ENCODE measurements at places on chromosomes 12 and 14.

DNA sequence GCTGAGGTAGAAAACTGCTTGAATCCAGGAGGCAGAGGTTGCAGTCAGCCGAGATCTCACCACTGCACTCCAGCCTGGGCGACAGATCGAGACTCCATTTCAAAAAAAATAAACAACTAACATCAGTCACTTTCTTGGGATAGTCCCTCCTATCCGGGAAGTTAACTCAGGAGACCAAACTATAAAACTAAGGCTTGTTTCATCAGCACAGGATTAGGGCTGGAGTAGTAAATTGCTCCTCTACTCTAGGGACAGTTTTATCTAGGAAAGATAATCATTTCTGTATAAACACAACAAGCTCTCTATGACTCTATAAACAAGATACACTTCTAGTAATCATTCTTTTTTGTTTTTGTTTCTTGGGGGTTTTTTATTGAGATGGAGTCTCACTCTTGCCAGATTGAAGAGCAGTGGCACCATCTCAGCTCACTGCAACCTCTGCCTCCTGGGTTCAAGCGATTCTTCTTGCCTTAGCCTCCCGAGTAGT, 11.7 kb downstream of the RPS26 start:
- no peak for DNase-seq

DNA sequence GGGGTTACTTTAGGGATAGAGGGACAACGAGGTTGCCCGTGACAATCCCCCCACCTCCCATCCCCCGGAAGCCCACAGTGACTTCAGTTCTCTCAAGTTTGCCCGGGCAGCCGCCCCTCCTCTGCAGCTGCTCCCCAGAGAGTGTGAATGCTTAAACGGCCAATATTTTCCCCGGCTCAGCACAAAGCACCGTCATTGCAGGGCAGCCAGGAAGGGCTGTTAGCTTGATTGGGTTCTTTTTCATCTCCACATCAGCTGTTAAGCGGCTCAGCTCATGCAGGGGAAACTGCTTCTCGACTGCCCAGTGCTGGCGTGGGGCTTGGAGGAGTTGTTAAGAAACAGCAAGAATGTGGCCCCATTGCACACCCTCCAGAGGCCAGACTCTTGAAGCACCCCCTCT, 120.5 kb upstream of the NCOR2 start:
- DNase-seq, result no peak

- DNase-seq, result no peak
Measured at GRCh38 chr12:20505056-20505455, 136.7 kb downstream of the PDE3A start.

GRCh38 chr12:117533687-117534086, 172.3 kb upstream of the NOS1 start:
- no peak for DNase-seq

DNA sequence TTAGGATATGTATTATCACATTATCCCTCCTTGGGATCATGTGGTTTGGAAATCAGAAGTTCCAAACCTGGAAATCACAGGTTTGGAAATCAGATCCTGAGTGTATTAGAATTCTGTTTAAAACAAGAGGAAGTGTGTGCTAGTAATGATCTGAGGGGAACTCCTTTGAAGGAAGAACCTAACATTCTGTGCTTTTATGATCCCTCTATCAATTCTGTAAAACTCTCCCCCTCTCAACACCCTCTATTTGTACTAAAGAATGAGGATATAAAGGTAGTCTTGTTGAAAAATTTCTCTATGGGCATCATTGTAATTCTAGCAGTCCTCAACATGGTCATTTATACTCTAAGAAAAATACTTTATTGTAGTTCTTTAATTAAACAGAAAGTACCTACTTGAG, 97.4 kb downstream of the SRGAP1 start:
- no peak for DNase-seq

- no peak for DNase-seq
Measured at GRCh38 chr12:13154027-13154538, 42.4 kb upstream of the EMP1 start.

GRCh38 chr12:3073438-3074250, 3.5 kb upstream of the TSPAN9 start:
- DNase-seq, result no peak

GRCh38 chr12:57148469-57149244, 1.2 kb upstream of the LRP1-AS start:
- DNase-seq, result no peak

Measured in cortex of kidney (tissue), 1 donor.